ENCODE measurements at places on chromosomes 16 and 17. TPM values are rescaled to one million over a fixed set of nuclear protein-coding genes. Genes with fewer than 3 reads are reported as not detected.

The KCNH4 gene
- not detected for total RNA-seq

The ACSM2A gene
- total RNA-seq, result not detected

The AOC3 gene
- total RNA-seq, result 0.17 TPM

The CYB561 gene
- 6.7 TPM for total RNA-seq

The PSMD3 gene
- total RNA-seq, result 153 TPM

The CRISPLD2 gene
- 2.6 TPM for total RNA-seq

The CCDC200 gene
- total RNA-seq, result not detected

The SLFN11 gene
- total RNA-seq, result 22.7 TPM

The CCDC182 gene
- not detected for total RNA-seq

The HS3ST3B1 gene
- 6.9 TPM for total RNA-seq

The RGS11 gene
- 1.1 TPM for total RNA-seq

The CFAP52 gene
- total RNA-seq, result not detected

The CDH8 gene
- total RNA-seq, result 3.0 TPM

The SEBOX gene
- total RNA-seq, result not detected

The ARHGAP23 gene
- 20.8 TPM for total RNA-seq

The SPATA22 gene
- total RNA-seq, result not detected

The SYT17 gene
- not detected for total RNA-seq

The SPNS2 gene
- total RNA-seq, result 0.06 TPM

The GALR2 gene
- total RNA-seq, result 0.13 TPM

The CPNE2 gene
- 18.6 TPM for total RNA-seq

The KRTAP4-3 gene
- total RNA-seq, result not detected

The C17orf78 gene
- not detected for total RNA-seq

The TLK2 gene
- 38.3 TPM for total RNA-seq

The EZH1 gene
- 16.2 TPM for total RNA-seq

The PLEKHH3 gene
- 20.4 TPM for total RNA-seq

The DOC2B gene
- not detected for total RNA-seq

The ATP2A3 gene
- total RNA-seq, result 0.77 TPM

The TLCD1 gene
- total RNA-seq, result 9.2 TPM

All from LHCN-M2 (cell line).